Osteocyte (in vitro differentiated cells): ENCODE measurements at places on chromosomes 11 and 22. TPM values are rescaled to one million over a fixed set of nuclear protein-coding genes. Genes with fewer than 3 reads are reported as not detected.

Gene NADSYN1
- total RNA-seq: 51.0 and 55.4 TPM in 2 replicates

Gene LRRC32
- total RNA-seq: 35.6 and 39.6 TPM in 2 replicates

Gene HEPHL1
- not detected in 2 replicates for total RNA-seq

Gene OR6T1
- not detected in 2 replicates for total RNA-seq

Gene SERPIND1
- total RNA-seq: not detected in 2 replicates

Gene MMP1
- not detected in 2 replicates for total RNA-seq

Gene OR52I1
- not detected in 2 replicates for total RNA-seq

Gene DEPDC7
- 2.9 and 3.7 TPM in 2 replicates for total RNA-seq

Gene HEPN1
- not detected in 2 replicates for total RNA-seq

Gene TTLL8
- total RNA-seq: not detected in 2 replicates

Gene CNGA4
- total RNA-seq: not detected in 2 replicates

Gene CAPN5
- total RNA-seq: 12.8 TPM in 2 replicates

Gene PAX6
- total RNA-seq: not detected in 2 replicates

Gene SAA1
- not detected in 2 replicates for total RNA-seq

Gene TPCN2
- 21.0 and 22.4 TPM in 2 replicates for total RNA-seq

Gene POU2AF2
- not detected in 2 replicates for total RNA-seq
